ENCODE measurements at places on chromosomes 13 and 19.

- peak; percentile 61 for DNase-seq
Measured at GRCh38 chr13:35672611-35673010, 196.1 kb upstream of the MAB21L1 start.

DNA sequence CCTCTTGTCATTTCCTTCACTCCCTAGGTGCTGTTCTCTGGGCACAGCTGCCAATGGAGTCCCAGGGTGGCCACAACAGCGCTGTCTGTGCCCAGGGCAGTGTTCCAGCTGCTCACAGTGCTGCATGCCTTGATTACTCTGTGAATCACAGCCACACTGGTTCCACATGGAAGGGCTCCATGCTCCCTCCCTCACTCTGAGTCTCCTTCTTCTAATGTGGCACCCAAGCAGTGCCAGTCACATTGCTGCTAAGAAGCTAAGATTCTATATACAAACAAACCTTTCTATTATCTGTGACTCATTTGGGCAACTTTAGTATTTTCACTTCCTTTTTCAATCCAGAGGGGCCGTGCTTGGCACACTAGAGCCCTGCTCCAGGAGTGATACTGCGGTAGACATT, 248.7 kb downstream of the TDRD3 start:
- no peak for DNase-seq

- DNase-seq: no peak
Measured at GRCh38 chr13:34000955-34001354, 183.0 kb downstream of the RFC3 start.

DNA sequence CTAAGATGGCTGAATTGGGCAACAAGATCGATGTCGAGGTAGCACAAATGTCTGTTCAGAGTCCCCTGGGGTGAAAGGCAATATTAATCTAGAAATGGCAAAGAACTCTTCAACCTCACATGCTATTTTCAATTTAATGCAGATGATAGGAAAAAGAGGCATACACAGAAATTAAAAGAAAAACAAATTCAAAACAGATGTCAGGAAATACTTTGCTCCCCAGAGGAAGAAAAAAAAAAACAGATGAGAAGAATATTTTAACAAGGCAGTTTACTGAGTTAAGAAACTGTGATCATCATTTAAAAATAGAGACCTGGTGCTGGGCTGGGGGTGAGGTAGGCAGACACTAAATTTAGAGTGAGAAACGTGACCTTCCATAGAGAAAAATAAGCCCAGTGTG, 421.9 kb upstream of the ARGLU1 start:
- DNase-seq: no peak

GRCh38 chr13:35874704-35875103, 256.5 kb downstream of the DCLK1 start:
- DNase-seq: no peak

DNA sequence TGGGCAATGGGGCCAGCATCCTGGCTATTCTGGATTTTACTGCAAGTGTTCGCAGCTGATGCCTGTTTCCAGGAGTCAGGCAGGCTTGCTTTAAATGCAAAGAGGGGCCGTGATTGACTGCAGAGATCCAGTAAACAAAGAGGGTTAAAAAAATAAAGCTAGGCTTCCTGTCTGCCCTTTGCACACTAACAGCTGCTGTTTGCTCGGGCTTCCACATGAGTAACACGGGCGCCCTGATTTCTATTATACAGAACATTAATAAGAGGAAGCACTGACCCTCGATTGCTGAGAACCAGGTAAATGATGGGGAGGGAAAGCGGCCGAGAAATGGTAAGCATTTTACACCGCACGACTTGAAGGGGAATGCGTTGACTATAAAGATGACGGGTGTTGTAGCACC, 254.2 kb upstream of the ZNF507 start:
- no peak for DNase-seq

GRCh38 chr13:27112006-27112405, 59.6 kb downstream of the USP12 start:
- DNase-seq: no peak

GRCh38 chr13:64551755-64552154, 2678.4 kb downstream of the PCDH9 start:
- peak; percentile 48 for DNase-seq

GRCh38 chr19:28027116-28027515, 1185.8 kb downstream of the UQCRFS1 start:
- no peak for DNase-seq

DNA sequence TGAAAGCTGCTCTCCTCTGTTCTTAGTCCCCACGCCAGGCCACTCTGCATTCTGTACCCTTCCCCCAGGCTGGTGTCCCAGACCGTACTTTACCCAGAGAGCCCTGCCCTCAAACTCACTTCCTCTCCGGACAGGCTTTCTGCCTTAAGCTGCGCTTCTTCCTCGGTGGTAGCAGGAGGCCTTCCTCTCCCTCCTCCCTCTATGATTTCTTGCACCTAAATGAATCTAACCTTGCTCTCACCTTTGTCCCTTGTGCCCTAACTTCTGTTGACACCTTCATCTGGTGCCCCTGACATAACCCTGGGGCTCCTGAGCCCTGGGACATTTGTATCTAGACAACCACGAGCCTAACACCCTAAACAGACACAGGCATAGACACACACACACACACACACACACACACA, 29.6 kb upstream of the CEACAM21 start:
- no peak for DNase-seq

DNA sequence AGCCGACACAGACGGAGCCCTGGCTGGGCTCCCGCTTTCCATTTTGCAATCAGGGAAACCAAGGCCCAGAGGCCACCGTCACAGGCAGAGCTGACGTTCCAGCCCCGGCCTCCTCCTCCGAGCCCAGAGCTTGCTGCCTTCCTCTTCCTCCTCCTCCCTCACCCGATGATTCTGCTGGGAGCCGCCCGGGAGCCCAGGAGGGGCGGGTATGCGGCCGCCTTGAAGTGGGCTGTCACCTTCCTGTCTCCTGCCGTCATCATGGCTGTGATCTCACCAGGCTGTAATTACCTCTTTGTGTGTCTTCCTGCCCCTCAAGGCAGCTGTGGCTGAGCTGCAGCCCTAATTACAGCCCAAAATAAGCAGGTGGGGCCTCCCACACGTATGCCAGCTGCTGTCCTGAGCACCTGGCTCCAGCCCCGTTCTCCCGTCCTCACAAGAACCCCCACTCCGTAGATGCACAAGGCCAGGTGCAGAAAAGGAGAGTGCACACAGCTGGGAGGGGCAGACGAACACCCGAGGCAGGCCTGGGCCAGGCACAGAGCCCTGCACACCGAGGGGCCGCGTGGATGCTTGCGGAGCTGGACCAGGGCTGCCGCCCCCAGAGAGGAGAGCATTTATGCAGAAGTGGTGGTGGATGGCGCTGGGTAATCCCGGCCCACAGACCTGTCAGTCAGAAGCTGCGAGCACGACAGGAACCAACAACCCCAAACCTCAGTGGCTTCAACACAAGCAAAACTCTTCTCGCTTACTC, 4.0 kb downstream of the TPGS1 start:
- no peak for DNase-seq

DNA sequence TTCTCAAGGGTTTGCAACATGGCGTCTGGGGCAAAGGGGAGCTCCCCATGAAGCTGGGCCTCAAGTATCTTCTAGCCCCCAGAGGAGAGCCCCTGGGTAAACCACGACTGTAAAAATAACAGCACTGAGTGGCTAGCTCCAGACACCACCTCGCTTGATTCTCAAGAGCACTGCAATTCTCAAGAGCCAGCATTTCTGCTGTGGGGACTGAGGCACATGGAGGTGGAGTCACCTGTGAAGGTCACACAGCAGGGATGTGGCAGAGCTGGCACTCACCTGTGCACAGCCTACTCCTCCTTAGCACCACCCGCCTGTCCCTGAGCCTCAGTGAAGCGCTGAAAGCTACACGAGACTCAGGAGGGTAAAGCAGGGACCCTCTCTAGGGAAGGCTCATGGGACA, 20.7 kb upstream of the CCNP start:
- no peak for DNase-seq
